ENCODE measurements at places on chromosomes 3 and 15. TPM values are rescaled to one million over a fixed set of nuclear protein-coding genes. Genes with fewer than 3 reads are reported as not detected.

SCAPER gene
- 1.4 TPM for polyA plus RNA-seq

- peak; percentile 63 for DNase-seq
These were observed 36.9 kb upstream of the HERC1 start for GRCh38 chr15:63870487-63871209.

DNA sequence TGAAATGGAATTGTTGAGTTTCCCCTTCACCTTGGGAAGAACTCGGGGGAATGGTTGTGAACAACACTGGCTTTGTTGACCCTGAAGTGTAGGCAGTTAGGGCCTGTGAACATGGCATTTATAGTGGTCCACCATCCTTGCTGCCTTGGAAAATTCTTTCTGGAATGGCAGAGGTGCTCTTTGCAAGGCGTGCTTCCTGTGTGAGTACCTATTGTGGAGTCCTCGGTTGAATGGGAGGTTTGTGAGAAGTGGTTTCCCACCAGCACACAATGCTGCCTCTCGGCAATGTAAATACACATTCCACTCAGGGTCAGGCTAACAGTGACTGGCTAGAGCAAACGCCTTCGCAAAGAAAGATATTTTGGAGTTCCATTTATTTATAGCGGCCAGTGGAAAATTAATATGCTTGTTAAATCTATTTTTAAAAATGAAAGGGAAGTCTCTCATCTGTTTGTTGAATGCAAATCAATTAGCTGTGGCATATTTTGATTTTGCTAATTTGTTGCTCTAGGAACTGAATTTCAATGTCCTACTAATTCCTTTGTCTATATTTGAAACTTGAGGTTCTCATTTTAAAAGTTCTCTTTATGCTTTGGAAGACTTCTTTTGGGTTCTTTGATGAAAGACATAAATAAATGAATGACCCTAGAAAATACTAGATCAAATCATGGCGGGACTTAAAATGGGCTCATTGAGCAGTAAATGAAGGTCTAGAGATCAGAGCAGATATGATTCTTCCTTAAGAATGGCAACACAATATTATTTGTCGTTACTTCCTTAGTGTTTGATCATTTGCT is 59.5 kb downstream of the FNDC3B start:
- DNase-seq: no peak

SOX2 gene
- polyA plus RNA-seq: not detected

TLE3 gene
- 25.2 TPM for polyA plus RNA-seq

CEP19 gene
- polyA plus RNA-seq: 3.5 TPM

DNA sequence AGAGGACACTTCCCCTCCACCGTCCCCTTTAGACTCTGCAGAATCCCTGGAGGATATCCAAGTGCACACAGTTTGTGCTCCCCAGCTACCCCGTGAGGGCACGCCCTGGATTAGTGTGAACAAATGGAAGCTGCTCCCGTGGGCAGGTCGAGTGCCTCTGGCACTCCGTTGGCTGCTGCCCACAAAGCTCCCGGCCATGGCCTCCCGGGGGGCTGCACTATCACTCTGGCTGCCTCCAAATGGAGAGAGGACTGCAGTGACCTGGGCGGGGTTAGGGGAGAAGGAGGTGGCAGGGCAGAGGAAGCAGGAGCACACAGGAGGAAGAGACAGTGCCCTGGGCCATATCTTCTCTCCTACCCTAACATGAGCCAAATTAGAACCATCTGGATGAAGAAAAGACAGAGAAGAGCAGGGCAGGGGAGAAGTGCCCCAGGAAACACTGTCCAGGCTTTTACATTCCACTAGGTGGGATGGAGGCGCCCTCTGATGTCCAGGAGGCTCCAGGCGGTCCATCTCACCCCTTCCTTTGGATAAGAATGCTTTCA is 29.4 kb upstream of the ACAD9 start:
- peak; percentile 46 for DNase-seq

DNA sequence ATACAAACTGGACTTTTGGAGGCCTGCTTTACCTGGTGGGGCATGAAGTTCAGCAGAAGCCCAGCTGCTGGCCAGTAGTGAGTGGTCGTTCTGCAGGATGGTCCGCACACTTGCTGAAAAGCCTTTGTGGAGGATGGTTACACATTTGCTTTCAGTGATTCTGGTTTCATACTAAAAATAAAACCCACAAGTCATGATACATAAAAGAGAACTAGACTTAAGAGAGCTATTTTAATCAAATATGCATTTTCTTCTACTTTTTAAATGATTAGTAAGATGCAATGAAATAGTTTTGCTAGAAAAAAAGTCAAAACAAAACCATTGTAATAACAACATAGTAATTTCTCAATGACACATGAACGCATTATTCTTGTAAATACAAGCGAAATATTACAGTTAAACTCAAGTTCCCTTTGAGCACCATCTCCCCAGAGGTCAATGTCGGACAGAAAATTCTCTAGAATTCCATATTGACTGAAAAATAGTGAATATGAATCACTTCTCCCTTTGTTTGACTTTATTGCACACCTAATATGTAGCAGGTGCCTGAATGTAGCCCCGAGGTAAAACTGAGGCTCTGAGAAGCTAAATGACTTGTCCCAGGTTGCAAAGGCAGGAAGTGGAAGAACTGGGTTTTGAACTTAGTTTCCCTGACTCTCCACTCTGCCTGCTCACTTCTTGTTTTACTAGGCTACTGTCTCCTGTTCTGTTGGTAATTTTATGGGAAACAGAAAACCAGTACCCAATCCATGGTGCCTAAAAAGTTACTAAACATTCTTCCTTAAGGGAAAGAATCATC is 8.3 kb downstream of the IL5RA start:
- no peak for DNase-seq

ADAMTSL3 gene
- polyA plus RNA-seq: 0.01 TPM

- DNase-seq: no peak
These were observed 107.1 kb upstream of the TSC22D2 start for GRCh38 chr3:150300852-150301517.

- no peak for DNase-seq
These were observed 258.4 kb downstream of the UACA start for GRCh38 chr15:70504988-70505387.

DNA sequence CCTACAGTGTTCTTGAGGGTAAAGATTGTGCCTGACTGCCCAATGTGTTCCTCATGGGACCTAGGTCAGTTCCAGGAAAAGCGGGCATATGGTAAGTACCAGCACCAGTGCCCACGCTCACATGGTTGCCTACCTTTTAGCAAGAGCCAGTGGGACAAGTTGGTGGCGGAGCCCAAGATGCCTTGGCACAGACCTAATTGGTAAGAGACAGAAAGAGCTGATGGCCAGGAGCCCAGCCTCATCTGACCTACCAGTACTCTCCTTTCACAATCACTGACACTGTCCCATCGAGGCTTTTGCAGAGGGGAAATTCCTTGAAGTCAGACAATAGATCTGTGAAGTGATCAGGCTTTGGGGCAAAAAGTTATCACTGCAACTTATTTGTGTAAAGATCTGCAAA is 98.4 kb upstream of the BCL6 start:
- DNase-seq: no peak

DNA sequence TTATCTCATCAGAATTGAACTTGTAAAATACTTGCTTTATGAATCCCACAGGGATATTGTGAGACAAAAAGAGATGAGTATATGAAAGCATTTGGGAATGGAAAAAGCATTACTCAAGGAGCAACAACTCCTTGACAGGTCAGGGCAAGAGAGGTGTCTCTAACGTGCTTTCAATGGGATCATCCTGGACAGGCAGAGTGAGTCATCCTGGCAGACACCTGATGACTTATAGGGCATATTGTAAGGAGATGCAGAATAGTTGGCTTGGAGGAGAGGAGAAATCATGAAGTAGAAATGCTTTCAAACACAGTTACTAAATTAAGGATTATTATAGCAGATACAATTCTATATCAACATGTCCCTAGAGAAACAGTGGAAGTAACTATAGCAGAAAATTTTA is 71.9 kb upstream of the THSD4 start:
- no peak for DNase-seq

DNA sequence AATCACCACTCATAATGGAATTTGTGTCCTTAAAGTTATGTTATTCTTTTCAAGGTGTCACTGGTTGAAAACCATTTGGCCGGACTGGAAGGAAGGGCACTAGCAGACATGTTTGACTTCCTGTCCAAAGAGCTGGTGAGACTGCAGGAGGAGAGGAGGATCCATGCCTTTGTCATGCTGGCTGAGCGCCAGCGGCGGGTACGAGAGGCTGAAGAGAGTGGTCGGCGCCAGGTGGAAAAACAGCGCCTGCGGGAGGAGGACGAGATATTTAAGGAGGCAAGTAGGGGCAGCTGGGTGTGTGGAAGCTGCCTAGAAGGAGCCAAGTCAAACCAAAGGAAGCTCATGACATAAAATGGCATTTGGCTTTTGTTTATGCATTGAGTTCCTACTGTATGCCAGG is 38.0 kb upstream of the NR1I2 start:
- no peak for DNase-seq

GRCh38 chr15:41888662-41889253 is 5.1 kb downstream of the SPTBN5 start:
- DNase-seq: no peak

DNA sequence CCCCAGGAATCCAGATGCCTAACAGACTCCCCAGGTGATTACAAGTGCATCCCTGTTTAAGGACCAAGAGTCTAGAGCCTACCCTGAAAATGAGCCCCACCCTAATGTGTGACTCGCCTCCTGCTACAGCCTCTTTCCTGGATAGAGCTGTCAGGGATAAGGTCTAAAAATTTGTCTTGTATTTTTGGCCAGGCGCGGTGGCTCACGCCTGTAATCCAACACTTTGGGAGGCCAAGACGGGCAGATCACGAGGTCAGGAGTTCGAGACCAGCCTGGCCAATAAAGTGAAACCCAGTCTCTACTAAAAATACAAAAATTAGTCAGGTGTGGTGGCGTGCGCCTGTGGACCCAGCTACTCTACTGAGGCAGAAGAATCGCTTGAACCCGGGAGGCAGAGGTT is 11.2 kb downstream of the TMC3 start:
- DNase-seq: no peak

DNA sequence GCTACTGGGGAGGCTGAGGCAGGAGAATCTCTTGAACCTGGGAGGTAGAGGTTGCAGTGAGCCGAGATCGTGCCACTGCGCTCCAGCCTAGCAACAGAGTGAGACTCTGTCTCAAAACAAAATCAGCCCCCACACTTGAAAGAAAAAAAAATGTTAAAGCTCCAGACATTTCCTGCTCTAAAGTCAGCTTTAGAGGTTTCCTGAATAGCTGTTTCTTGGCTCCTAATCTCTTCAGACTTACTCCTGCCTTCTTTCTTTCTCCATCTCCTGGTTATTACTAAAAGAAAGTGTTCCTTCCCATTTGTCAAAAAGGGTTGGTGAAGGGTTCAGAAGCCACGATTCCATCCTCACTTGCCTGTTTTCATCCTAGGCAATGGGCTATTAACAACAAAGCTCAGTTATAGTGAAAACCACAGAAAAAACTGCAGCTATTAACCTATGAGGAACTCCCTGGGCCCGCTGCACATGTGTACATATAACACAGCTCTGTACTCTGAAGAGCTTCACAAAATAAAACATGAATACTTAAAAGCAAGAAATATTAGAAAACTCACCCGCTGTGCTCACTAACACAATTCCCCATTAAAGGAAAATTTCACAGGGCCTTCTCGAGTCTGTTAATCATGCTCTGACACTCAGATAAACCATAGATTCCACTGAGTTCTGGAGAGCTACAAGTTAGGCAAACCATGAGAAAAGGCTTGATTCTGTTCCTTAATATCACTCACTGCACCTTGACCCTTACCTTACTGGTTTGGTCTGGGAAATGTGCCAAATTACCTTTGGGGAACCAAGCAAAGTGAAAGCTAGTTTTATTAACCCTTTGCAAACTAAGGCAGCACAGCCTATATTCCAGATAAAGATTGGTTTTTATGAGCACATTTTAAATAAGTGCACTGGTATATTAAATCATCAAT is 89.9 kb upstream of the TSPAN3 start:
- no peak for DNase-seq

DNA sequence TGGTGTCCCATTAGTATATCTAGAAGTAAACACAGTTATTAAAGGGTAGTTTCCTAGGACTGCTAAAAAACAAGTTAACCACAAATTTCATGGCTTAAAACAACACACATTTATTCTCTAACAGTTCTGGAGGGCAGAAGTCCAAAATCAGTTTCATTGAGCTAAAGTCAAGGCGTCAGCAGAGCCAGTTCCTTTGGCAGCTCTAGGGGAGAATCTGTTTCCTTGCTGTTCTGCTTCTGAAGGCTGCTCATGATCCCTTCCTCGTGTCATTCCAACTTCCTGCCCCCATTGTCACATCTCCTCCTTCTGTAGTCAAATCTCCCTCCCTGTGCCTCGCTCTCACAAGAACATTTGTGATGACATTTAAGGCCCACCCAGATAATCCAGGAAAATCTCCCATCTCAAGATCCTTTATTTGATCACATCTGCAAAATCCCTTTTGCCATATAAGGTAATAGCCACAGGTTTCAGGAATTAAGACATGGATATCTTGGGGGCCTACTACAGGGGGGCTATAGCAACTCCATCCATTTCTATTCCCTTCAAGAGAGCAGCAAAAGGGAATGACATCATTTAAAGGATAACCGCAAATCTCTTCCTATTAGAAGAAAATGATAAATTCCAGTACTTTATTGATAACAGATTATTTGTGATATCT is 50.1 kb downstream of the GPR176 start:
- DNase-seq: no peak

DNA sequence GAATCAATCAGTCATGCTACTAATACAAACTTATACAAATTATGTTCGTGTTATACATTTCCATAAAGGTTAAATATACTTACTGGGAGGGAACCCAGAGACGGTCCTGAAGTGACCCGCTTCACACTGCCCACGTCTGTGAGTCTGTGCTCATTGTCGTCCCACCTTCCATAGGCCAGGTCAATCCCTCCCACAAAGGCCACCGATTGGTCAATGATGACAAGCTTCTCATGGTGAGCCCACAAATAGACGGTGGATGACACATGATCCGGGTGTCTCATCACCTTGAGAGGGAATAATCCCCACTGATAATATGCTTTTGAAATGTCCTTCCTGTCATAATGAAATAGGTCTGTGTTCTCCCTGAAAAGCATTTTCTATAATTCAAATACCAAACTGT is 121.7 kb downstream of the PLD1 start:
- DNase-seq: peak; percentile 9
